ENCODE measurements at places on chromosomes 3 and 15.

DNA sequence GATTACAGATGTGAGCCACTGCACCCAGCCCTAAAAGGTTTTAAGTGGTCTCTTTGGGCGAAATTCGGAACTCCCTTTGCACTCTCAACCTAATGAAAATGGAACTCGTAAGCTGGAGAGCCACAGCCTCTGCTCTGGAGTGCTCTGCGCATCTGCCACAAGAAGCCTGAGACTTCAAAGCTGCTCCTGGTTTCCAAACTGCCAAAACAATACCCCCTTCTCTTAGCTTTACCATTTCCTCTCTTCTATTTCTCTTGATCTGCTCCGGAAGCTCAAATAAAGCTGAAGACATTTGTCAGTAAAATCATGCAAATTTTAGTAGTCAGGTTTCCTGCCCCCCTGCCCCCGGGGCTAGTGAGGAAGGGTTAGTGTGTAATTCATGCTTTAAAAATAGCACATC is 312.7 kb downstream of the MFSD1 start:
- DNase-seq, result no peak

DNA sequence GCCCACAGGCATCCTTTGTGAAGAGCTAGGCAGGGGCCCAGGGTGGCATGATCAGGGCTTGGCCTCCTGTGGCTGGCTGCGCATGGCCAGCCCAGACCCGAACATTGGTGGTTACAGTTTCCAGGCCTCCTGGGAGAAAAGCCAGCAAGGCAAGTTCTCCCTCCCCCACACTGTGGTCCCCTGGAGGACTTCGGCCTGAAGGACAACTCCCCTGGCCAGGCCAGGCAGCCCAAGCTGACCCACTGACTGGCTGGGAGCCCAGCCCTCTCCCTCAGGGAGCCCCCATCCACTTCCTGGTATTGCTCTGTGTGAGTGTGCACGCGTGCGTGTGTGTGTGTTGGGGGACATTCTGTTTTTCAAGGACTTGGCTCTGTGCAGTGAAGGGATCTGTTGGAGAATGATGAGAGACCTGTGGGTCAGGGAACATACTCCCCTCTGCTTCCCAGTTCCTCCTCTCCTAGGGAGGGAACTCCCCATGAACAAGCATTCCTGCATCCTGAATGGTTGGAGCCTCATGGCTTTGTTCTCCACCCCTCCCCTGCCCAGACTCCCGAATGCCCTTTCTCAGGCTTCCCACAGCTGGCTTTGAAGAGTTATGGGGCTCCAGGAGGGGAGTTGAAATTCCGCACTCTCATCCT is 29.5 kb downstream of the CORO2B start:
- DNase-seq, result peak; percentile 29

DNA sequence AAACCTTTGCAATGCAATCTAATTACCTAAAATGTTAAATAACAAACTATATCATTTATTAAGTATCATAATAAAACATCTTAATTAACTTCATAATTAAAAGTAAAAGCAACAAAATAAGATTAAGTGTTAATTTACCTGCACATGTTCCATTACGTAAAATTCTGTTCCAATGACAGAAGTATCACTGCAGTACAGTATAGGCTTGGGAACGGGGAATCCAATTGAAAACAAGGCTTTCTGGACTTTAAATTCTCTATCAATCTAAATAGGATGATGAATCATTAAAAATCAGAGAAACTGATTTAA is 17.1 kb downstream of the ACAD11 start:
- no peak for DNase-seq

DNA sequence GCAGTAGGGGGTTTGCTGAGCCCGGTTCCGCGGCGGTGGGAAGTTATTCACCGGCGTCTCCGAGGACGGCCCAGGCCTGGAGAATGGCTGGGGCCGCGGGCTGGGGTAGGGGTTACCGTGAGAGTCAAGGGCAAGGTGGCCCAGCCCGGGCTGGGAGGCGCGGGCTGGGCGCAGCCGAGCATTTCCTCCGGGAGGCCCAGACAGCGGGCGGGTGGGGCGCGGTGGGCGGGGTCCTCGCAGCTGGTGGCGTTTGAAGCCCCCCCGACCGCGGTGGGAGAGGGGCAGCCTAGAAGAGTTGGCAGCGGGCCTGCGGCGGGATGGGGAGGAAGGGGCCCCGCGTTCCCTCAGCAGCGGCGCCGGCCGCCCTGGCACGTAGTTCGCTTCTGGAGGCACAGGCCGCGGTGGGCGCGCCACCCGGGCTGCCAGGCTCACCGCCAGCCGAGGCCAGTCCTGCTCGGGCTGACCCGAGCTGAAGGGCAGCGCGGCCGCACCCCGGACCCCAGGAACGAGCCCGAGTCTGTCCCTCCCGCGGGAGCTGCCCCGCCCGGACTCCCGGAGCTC is 960 bp upstream of the KLF13 start:
- DNase-seq, result peak; percentile 77

DNA sequence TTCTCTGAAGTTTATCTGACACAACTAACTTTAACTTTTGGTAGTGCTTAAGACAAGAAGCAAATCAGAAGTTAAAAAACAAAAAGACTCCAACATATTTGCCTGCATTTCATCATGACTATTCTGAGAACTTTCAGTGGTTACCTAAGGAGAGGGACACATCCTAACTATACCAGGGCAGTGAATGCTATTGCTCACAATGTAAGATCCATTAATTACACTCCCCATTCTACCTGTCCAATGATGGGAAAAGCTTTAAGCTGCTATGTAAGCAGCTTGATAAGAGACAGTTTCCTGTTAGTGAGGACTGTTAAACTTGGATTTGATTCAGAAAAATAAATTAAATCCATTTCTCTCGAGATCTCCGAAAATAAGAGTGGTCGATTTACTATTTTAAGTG is 37.5 kb downstream of the SERPINI1 start:
- DNase-seq, result no peak

DNA sequence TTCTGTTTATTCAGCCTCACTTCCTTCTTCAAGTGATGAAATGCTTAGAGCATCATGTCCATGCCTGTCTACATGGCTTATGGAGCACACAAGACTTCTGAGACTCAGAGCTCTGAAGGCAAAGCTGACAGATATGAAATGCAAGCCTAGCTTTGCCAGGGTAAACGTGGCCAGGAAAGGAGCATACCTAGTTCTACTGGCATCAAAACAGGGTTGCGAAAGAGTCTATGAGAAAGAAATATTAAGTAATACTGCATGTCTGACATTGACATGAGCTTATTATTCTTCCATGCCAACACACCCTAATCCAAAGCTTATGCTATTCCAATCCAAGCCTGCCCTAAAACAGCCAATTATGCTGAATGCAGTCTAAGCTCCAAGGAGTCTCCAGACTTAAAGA is 391.5 kb downstream of the ERC2 start:
- no peak for DNase-seq

DNA sequence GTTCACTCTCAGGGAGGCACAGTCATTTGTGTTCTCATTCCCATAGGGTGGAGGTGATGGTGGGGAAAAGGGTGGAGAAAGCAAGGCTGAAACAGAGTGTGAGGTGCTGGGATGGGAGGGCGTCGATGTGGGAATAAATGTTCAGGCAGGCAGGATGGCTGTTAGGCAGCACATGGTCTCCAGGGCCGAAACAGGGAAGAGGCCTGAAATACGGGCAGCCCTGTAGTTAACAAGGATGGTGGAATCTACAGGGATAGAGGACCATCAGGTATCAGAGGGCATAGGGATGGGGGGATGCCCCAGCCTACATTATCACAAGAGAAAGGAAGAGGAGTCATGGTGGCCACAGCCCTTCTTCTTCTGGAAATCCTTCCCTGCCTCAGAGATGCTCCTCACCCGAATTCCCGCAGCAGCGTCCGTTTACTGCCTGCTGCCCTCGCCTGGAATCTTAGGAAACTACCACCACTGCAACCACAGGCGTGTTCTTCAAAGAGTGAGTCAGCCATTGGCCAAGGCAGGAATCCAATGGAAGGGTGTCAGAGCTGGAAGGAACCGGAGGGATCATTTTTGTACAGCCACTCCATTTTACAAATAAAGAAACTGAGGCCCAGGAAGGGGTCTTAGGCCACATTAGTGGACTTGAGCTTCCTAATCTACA is 49.7 kb upstream of the POMGNT2 start:
- DNase-seq, result peak; percentile 49

- DNase-seq, result no peak
Measured at GRCh38 chr3:154003649-154004048, 117.5 kb upstream of the ARHGEF26 start.

DNA sequence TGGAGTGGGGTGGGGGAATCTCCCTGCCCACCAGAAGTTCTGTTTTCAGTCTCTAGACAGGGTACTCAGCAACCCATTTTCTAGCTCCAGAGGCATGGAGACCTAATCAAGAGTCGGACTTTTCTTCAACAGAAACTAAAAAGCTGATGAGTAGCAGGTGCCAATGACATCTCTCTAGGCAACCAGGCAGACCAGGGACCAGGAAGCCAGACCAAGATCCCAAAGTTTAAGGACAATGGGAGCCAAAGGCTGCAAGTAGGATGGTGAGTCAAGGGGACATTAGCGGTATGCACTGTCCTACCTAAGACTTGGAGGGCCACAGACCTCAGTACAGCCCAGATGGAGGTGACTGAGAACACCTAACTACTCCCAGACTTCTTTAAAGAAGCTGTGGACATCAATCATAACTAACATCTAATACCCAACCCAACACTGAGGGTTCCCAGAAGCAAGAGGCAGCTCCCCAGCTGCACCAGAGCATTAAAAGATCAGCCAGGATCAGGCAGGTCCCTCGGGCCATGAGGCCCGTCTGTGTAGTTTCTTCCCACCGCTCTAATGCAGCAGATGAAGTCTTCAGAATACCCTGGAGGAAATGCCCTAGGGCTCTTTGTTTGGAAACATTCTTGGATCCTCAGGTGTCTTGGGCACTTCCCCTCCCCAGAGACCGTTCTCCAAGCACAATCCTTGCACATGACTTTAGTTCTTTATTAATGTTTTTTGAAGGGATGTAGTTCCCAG is 979 bp downstream of the CCDC71 start:
- no peak for DNase-seq
